RKO (cell line): ENCODE measurements at places on chromosomes 16 and 17.
A peak's percentile ranks its signal among the peaks of the same experiment; 100 is the strongest.

GRCh38 chr17:1375615-1376014 is 24.4 kb downstream of the YWHAE start:
- no peak for DNase-seq

DNA sequence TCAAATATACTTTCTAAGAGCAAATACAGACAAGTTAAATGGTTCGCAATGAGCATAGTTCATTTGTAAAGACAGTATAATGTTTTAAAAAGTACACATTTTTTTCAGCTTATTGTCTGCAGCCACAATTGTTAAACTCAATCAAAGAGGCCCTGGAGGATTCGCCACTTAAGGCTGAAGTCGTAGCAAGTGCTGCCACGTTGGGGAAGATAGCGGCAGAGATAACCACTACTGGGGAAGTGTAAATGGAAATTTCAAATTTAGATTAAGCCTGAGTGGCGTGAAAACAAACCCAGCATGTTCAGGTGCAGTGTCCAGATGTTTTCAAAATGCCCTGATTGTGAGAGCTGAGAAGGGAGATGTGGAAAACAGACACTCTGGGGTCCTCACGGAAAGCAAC is 8.4 kb downstream of the PMP22 start:
- no peak for DNase-seq

- DNase-seq, result no peak
Observed at GRCh38 chr17:11140043-11140442, 101.0 kb upstream of the SHISA6 start.

GRCh38 chr17:4856937-4857314 is 23.8 kb downstream of the MINK1 start:
- no peak for DNase-seq

DNA sequence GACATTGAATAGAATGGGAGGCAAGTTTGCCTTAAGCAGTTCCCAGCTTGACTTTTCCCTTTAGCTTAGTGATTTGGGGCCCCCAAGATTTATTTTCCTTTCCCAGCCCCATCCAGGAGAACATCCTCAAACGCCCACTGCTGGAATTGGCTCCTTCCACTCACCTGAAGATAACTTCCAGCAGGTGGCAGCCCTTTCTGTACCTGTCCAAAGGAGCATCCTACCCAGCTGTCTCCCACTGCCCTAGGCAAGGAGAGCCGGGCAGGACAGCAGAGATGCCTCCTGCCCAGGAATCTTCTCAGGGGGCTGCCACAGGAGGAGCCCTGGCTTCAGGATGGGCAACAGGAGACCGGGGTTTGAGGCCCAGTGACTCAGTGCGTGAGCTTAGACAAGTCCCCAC is 6.4 kb downstream of the CACNG5 start:
- no peak for DNase-seq

DNA sequence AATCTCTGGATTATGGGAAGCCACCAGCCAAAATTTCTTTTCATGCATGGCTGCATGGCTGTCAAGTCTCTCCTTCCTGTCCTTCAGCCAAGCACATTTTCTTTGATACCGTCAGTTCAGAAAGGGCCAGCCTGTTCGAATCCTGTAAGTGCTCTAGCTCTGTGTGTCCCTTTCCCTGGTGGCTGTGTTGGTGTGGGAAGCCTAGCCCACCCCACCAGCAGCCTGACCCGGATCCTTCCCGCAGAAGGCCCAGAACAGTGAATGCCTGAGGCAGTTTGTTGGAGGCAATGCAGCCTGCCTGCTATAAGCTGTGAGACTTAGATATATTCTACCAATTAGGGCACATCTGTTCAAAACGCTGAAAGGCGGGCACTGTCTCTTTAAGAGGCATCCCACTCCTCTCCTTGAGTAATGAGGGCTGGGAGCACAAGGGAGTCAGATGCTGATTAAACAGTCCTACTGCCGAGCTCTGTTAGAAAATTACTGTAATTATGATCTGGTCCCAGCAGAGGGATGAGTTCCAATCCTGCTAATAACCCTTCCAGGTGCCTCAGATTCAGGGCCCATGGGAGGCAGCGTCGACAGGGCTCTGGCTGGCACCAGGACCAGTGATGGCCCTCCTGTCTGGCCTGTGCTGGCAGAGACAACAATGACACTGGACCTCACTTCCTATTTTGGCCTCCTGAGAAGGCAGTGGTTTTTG is 18.4 kb downstream of the SNX11 start:
- no peak for DNase-seq

GRCh38 chr17:55783684-55784245 is 32.9 kb downstream of the PCTP start:
- DNase-seq, result no peak

GRCh38 chr16:10266809-10267208 is 84.6 kb upstream of the GRIN2A start:
- DNase-seq, result no peak

GRCh38 chr17:77312061-77312701 is 171.4 kb downstream of the SEC14L1 start:
- DNase-seq, result no peak

GRCh38 chr16:11752856-11753255 is 10.2 kb upstream of the TXNDC11 start:
- no peak for DNase-seq

DNA sequence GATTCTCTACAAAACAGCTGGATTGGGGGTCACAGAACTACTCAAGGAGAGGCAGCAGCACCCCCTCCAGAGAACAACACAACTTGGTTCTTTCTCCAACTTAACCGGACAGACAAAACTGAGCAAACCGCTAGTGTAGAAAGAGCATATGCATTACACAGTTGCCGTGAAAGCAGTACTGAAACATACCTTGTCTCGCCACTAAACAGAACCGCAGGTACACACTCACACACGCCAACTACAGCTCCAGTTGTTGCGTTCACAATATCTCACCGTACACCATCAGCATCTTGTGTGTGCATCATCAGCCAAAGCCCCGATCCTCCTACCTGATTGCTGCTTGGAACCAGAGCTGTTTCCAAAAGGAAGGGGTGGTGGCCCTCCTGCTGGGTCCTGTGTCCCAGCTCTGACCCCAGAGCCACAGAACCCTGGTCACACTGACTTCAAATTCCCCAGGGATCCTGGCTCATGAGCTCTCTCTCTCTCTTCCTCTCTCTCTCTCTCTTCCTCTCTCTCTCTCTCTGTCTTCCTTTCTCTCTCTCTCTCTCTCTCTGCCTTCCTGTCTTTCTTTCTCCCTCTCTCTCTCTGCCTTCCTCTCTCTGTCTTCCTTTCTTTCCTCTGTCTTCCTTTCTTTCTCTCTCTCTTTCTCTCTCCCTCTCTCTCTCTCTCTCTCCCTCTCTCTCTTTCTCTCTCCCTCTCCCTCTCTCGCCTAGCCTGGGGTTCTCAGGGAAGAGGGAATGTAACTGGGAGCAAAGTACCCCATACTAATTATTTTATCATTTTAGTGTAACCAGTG is 8.4 kb downstream of the PIMREG start:
- DNase-seq, result no peak

DNA sequence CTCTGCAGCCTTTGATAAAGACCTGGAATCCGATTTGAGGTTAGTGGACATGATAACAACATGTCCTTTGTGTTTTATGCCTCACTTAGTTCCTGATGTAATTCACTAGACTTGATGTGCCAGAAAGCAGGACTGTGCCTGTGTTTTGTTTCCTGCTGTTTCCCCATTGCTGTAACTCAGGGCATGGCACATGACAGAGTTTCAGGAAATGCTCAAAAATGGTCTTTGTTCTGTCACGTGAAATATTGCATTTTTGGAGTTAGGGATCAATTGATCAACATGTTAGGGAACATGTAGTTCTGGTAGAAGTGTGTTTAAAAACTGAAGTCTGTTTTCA is 32.8 kb downstream of the DHX38 start:
- no peak for DNase-seq

DNA sequence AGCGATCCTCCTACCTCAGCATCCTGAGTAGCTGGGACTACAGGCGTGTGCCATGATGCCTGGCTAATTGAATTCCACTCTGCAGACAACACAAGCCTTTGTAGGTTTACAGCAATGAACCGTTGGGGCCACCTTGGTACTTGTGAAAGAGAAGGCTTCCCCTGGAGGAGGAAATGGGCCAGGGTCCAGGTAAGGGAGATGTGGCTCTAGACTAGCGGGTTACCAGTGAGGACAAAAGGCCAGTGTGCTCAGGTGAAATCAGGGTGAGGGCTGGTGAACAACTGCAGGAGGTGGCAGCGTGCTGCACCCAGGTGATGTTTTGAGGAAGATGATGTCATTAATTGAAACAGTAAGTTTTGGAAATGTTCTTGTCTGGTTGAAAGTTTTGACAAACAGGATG is 6.7 kb downstream of the SDR42E1 start:
- no peak for DNase-seq

GRCh38 chr17:15649861-15650421 is 30.4 kb upstream of the FBXW10B start:
- peak; percentile 55 for DNase-seq

GRCh38 chr16:75392906-75393305 is 40.4 kb downstream of the CFDP1 start:
- no peak for DNase-seq

DNA sequence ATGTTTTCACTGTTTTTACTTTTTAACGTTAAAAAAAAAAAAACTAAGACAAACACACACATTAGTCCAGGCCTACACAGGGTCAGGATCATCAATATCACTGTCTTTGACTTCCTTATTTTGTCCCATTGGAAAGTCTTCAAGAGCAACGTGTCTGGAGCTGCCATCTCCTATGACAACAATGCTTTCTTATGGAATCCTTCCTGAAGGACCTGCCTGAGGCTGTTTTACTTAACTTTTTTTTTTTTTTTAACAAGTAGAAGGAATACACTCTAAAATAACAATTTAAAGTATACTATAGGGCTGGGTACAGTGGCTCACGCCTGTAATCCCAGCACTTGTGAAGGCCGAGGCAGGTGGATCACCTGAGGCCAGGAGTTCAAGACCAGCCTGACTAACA is 71.8 kb upstream of the BCAR1 start:
- no peak for DNase-seq

DNA sequence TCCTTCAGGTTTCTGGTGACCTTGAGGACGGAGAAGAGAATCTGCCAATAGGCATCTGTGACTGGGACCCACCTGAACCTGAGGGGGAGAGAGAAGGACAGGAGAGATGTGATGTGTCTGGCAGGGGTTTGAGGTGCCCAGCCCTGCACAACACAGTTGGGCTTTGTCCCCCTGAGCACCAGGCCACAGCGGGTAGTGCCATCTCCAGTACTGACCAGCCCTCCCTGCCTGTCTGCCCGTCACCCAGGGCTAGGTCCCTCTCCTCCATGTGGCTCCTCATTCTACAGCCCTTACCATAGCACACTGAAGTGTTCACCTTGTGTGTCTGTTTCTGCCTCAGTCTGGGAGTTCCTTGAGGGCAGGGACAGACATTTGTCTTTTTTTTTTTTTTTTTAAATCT is 30.8 kb downstream of the NLRP1 start:
- DNase-seq, result no peak

GRCh38 chr17:15112846-15113617 is 152.1 kb downstream of the PMP22 start:
- no peak for DNase-seq

GRCh38 chr17:54967621-54968261 is 713 bp downstream of the COX11 start:
- peak; percentile 60 for DNase-seq

- no peak for DNase-seq
Observed at GRCh38 chr16:86929057-86929871, 350.9 kb downstream of the FOXL1 start.

DNA sequence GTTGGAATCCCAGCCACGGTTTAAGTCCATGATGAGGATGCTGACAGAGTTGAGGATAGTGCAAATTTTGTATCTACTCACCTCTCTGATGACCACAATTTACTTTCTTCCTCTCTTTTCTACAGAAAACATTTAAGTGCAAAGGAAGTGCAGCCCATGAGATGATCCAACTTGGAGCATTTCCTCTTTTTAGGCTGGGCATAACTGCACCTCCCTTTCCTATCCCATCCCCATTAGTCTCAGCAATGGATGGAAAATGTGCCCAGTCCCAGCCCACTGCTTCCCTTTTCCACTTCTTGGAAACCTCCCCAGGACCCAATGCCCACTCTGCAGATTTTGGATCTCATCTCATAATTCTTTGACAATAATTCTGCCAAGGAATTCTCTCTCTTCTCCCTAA is 16.6 kb upstream of the CCL8 start:
- DNase-seq, result no peak

DNA sequence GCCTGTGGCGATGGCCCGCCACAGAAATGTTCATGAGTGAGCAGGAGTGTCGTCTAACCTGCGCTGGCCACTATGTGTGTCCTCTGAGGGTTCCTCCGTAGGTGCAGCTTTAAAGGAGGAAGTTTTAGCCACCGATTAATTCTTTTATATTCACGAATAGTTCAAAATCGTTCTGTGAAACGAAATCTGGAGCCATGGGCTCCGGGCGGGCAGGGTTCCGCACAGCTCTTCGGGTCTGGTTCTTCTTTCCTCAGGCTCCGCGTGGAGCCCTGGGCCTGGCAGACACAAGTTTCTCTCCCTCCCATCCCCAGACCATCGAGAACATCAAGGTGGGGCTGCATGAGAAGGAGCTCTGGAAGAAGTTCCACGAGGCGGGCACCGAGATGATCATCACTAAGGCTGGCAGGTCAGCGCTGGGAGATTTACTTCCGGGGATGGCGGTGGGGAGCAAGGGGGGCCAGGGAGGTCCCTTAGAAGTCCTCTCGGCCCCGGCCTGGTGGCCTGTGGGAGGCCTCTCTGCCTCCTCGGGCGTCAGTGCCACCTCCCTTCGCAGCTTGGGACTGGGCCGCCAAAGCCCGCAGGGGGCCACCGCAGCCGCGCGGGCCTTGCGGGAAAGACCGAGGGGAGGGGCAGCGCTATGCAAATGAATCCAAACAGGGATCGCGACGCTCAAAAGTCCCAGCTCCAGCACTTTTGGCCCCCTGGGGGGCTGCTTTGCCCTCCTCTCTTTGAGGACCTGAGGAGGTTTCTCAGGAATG is 5.2 kb downstream of the TBX4 start:
- no peak for DNase-seq

DNA sequence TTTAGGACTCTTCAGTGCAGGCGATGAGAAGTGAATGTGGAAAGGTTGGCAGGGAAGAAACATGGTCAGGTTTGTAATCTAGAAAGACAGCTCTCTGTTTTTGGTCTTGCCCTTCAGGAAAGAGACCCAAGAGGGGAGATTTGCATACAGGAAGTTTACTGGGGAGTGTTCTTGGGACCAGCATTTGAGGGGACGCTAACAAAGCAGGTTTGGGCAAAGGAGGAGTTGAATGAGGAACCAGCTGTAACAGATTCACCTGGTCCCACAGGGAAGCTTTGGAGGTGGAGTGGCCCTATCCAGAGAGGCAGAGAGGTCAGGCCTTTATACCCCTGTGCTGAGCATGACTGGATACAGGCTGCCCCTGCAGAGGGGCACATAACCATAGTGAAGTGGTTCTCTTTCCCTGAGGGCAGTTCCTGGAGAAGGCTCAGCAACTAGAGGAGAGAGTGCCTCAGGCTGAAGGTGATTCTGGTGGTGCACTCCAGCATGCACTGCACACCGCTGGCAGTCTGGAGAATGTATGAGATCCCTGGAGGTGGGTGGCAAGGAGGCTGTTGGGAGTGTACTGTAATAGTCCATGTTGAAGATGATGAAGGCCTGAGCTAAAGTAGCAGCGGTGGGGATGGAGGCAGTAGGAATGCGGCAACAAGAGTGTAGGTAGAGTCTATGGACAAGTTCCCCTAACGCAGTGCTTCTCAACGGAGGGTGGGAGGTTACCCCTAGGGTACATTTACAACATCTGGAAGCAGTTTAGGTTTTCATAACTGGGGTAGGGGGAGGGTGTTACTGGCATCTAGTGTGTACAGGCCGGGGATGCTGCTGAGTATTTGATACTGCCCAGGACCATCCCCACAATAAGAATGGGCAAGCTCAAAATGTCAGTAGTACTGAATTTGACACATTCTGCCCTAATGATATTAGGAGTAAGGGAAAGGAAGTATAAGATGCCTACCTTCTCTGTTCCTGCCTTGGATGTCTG is 37.2 kb downstream of the MAP2K6 start:
- no peak for DNase-seq
